ENCODE measurements at places on chromosomes 12 and 14.

GRCh38 chr14:82510007-82510406 is 976.4 kb upstream of the SEL1L start:
- DNase-seq, result no peak

GRCh38 chr14:32593290-32593942 is 264.3 kb downstream of the AKAP6 start:
- no peak for DNase-seq

DNA sequence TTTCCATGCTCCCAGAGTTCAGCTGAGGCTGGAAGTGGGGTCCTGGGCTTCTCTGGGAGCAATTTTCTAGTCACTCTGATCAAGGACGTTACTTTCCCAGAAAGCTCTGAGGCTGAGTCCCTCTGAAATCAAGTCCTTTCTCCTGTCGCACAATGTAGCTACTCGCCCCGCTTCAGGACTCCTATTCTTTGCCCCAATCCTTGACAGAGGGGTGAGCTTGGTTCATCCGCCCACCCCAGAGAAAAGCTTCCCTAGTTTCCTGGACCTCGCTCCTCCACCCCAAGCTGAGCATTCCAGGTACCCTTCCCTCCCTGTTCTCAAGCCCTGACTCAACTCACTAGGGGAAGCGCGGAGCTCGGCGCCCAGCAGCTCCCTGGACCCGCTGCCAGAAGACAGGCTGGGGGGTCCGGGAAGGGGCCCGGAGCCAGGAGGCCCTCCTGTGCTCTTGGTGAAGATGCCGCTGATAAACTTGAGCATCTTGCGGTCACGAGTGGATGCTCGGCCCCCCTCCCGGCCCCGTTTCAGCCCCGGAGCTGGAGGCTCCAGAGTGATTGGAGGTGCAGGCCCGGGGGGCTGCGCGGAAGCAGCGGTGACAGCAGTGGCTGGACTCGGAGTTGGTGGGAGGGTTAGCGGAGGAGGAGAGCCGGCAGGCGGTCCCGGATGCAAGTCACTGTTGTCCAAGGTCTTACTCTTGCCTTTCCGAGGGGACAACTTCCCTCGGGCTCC is 1.6 kb downstream of the AGAP2 start:
- DNase-seq, result no peak

GRCh38 chr14:28157887-28158791 is 608.4 kb upstream of the FOXG1 start:
- DNase-seq, result no peak

- no peak for DNase-seq
Observed at GRCh38 chr12:22477894-22478287, 66.5 kb downstream of the C2CD5 start.

GRCh38 chr12:52806821-52807543 is 6.9 kb downstream of the KRT4 start:
- DNase-seq, result no peak

GRCh38 chr14:55756078-55756477 is 176.1 kb downstream of the KTN1 start:
- DNase-seq, result no peak

- DNase-seq, result peak; percentile 83
Observed at GRCh38 chr14:33986804-33987203, 35.9 kb upstream of the EGLN3 start.

DNA sequence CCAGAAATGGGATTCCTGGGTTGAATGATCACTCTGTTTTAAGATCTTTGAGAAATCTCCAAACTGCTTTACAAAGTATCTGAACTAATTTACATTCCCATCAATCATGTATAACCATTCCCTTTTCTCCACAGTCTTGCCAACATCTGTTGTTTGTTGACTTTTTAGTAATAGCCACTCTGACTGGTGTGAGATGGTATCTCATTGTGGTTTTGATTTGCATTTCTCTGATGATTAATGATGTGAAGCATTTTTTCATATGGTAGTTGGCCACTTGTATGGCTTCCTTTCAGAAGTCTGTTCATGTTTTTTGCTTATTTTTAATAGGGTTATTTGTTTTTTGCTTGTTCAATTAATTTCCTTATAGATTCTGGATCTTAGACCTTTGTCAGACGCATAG is 211.8 kb upstream of the AVPR1A start:
- no peak for DNase-seq

DNA sequence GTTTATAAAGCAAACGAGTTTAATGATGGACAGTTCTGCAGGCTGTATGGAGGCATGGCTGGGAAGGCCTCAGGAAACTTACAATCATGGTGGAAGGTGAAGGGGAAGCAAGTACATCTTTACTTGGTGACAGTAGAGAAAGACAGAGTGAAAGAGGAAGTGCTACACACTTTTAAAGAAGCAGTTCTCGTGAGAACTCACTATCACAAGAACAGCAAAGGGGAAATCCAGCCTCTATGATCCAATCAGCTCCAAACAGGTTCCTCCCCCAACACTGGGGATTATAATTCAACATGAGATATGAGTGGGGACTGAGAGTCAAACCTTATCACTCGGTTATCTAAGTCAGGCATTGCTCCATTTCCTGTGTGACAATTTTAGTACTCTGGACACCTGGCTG is 189.9 kb upstream of the CNTN1 start:
- no peak for DNase-seq

DNA sequence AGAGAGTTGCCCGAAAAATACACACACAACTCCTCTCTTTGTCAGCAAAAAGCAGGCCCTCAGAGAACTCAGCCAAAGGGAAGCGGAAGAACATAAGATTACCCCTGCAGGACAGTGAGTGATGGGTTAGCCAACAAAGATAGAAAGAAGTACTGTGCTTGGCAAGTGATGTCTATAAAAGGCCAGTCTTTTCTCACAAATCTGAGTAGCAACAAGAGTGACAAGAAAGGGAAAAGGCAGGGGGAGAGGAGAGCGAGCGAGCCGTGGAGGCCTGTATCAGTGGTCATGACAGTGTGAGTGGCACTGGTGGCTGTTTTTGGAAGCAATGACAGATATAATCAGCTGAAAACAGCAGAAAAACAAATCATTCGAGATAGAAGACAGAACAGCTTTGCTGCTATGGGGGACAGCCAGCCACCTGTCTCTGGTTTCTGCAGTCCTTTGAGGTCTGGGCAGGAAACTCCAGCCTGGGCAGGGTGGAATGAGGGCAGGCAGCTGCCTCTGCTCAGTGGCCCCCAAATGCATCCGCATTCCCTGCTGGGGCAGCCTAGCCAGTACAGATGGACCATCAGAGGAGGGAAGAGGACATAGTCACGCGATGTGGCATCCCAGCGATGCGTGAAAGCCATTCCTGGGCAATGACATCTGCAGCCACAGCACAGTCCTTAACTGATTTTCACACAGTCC is 74.7 kb downstream of the TRIM9 start:
- DNase-seq, result no peak

DNA sequence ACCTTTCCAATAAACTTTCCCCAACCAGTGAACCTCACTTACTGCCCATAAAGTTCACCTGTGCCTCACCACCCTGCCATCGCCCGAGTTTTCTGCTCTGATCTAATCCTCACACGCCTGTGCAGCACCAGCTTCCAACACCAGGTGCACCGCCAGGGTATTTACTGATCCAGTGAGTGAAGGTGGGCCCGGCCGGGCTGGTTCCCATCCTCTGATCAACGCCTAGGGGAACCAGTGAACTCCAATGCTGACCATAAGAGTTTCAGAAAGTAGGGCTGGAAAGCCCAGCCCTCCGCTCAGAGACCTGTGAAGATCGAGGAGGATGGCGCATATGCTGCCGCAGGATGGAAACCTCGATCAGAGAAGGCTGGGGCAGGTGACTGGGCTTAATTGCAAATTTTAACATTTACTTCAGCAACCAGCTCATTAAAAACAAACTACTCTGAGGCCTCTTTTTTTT is 685 bp upstream of the MYL6B start:
- DNase-seq, result no peak

DNA sequence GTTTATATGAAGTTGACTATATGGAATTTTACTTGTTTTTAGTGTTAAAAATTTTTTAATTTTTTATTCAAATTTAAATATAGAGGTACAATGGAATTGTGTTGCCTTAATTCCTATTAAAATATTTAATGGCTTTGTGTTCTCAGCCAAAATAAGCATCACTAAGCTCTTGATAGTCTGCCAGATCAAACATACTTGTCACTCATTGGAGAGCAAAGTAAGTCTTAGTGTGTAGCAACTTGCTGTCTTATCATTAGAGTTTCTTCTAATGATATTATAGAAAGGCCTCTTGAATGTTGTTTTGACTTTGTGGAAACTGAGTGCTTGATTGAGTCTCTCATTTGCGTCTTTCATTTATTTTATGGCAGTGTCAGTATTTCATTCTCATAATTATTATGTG is 10.7 kb downstream of the SFSWAP start:
- DNase-seq, result no peak

GRCh38 chr12:3203713-3204112 is 126.5 kb downstream of the TSPAN9 start:
- no peak for DNase-seq

DNA sequence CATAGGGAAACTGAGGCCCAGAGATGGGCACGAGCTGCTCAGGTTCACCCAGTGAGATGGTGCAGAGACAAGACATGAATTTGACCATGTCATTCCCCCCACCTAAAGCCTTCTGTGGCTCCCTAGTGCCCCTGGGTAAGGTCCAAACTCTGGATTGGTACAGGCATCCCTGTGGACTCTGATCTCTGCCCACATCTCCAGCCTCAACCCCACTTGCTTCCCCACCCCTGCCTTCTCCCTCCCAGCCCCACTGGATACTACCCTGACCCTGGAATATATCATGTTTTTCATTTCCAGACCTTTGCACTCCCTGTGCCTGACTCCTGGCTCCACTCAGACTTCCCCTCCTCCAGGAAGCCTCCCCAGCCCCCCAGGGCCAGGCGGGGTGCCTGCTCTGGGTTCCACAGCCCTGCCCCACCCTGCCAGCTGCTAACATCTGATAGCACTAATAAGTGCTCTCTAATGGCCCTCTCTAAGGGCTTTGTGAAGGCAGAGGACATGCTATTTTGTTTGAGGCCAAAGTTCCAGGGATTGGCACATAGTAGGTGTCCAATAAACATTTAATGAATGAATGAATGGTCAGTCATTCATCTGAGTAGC is 1.1 kb upstream of the SDSL start:
- DNase-seq, result no peak

DNA sequence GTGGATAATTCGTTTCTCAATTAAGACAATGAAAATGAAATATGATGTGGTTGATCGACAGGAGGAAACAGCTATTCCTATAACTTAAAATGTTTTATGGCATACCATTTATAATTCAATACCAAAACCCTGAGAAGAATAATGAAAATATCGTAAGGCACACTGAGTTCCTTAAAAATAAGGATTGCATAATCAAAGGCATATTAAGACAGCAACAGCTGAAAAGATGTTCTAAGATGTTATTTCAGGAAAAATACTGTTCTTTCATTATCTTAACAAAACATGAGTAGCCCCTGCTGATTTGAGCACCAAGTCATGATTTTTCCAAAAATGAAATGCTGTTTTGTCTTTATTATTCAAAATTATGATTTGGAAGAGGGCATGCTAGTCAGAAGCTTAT is 189.4 kb upstream of the ALG10 start:
- no peak for DNase-seq

DNA sequence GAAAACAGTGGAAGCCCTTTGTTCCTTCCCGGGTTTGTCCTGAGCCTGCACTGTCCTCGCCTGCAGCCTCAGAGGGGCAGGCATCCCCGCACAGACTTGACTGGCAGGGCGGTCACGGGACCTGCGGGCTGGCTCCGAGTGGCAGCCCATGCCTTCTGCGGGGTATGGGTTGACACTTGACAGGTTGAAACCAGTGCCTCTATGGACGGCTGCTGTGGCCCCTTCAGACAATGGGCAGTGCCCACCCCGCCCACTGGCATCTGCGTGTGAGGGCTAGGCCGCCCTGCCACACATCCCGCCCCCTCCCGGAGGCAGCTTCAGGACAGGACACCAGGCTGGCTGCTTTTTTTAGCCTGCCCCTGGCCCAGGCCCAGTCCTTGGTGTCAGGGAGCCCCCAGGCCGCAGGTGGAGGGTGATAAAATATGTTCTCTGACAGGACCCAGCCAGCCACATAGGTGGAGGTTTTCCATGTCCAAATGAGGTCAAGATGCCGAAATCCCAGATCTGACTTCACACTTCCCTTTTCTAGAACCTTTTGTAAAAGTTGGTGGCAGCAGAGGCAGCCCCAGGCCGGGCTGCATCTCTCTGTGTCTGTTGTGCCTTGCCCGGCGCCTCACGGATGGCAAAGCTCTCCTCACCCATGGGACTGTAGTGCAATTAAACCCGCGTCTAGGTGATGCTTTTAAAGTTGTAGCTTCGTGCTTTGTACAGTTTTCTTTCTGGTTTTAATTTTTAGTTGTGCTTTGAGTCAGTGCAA is 10.0 kb downstream of the ANKRD9 start:
- DNase-seq, result no peak

- DNase-seq, result no peak
Observed at GRCh38 chr14:104425171-104425681, 154.3 kb upstream of the C14orf180 start.

GRCh38 chr14:84253326-84253725 is 1276.6 kb upstream of the FLRT2 start:
- no peak for DNase-seq

- no peak for DNase-seq
Observed at GRCh38 chr12:65637774-65638173, 186.5 kb upstream of the HMGA2 start.

DNA sequence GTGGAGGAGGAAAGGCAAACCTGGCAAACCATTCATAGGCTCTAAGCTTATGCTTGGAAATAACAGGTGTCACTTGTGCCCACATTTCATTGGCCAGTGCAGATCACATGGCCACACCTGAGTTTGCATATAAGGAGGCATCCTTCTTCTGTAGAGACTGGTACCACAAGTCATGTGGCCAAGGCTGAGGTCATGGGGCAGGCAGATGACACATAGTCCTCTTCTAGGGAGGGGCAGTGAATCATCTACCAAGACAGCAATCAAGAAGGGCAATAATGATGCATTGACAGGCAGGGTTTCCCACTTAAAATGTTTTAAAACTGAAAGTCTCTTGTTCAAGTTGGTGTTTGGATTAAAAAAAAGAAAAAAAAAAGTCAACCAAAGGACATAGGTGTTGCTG is 77.3 kb downstream of the DAAM1 start:
- DNase-seq, result no peak

DNA sequence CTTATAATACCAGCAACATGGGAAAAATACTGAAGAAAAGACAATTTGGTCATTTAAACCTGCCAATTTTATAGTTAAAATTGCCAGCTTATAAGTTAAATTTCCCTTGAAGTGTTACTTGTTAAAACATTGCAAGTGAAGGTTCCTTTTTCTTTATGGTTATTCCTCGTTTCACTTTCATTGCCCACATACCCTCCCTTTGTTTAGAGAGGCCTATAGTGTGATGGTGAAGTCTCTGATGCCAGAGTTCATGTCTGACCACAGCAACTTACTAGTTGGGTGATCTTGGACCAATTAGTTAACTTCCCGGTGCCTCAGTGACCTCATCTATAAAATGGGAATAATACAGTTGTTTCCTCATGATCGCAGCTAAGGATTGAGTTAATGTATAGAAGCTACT is 173.5 kb downstream of the ANO6 start:
- no peak for DNase-seq

DNA sequence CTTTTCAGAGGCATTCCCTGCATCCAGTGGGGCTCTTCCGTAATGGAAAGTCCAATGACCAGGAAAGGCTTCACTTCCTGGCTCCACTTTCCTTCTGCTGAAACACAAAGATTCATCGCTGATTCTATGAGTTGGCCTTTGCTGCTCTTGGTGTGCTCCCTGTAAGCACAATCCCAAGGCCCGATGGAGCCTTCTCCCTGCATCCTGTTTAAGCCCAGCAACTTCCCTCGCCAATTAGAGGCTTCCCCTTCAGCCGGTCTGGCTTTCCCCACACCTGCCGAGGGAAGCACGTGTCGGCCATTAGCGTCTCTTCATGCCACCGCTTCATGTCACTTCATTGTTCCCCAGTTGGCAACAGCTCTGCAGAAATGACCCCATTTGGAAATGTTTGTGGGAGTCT is 693.9 kb downstream of the MED13L start:
- DNase-seq, result no peak

- DNase-seq, result no peak
Observed at GRCh38 chr14:62369919-62370560, 607.8 kb downstream of the SNAPC1 start.

Data from astrocyte of the cerebellum (primary cell).